Ammon's horn (tissue), 1 donor: ENCODE measurements at places on chromosomes 6 and 20.
A peak's percentile ranks its signal among the peaks of the same experiment; 100 is the strongest.

GRCh38 chr20:61037498-61037897, 214.6 kb upstream of the CDH4 start:
- no peak for DNase-seq

DNA sequence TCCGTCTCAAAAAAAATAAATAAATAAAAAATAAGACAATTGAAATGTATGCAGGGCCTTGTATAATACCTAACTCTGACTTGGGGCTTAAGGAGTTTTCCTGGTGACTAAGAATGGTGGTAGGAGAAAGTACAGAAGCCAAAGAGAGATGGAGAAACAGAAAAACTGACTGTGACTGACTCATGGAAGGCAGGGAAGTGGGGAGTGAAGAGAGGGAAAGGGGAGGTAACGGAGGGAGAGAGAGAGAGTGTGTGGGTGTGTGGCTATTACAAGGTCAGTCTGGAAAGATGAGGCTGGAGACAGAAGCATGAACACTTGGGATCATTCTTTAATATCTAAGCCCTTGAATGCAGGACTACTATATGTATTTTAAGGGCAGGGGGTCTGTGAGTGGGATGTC, 38.5 kb downstream of the SNRNP48 start:
- DNase-seq = no peak

- no peak for DNase-seq
These were observed 49.9 kb downstream of the IPCEF1 start for GRCh38 chr6:154306696-154307095.

DNA sequence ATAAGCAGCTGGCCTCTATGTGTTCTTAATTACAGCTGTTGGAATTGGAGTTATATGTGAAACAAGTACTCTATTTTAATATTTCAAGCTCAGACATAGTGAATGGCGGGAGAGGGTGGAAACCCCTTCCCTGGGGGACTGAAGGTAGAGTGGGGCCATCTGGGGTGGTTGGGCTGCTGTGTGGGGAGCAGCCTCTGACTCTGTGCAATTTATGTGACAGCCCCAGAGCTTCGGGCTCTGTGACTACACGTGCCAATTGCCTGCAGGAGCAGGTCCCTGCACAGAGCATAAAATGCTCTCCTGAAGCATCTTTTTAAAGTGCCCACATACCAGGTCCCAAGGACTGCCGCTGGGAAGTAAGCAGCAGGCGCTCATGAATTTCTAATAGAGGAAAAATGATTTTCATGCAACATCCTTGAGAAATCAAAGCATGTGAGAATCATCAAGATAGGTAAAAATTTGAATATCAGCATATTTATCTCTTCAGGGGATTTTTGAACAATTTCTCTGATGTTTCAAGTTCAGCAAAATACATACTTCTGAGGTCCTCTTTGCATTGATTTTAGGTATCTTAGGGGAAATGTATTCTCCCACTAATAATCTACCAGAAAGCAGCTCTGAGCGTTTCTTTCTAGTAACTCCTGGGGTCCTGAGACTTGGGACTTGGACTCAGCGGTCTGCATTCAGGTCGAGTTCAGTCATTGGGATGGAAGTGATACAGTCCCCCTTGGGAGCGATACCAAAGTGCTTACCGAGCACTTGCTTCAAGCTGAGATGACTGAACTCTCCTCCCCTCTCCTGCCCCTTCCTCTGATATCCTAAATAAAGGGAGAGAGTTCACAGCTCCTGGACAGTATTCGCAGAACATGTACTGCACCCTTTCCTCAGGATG, 40.0 kb downstream of the ALDH8A1 start:
- no peak for DNase-seq

- peak; percentile 74 for DNase-seq
These were observed 32.6 kb upstream of the PHACTR3 start for GRCh38 chr20:59571551-59572314.

DNA sequence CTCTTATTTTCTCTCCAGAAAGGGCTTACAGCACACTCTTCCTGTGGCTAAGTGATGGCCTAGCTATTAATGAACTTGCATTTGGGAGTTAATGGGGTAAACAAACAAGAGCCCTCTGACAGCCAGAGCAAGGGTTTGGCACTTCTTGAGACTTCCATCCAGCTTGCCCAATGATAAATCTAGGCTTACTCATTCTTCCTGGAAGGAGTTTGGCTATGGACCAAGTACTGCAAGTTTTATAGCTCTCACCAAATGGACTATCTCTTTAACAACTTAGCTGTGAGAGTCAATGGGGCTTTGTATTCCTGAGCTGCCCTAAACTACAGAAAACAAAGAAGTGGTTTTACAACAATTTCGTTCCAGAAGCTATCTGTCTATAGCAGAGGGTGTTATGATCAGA, 16.7 kb upstream of the PI3 start:
- peak; percentile 27 for DNase-seq

GRCh38 chr6:119608994-119609393, 259.4 kb upstream of the MAN1A1 start:
- DNase-seq = no peak

GRCh38 chr6:107641071-107641470, 151.2 kb downstream of the SOBP start:
- no peak for DNase-seq

DNA sequence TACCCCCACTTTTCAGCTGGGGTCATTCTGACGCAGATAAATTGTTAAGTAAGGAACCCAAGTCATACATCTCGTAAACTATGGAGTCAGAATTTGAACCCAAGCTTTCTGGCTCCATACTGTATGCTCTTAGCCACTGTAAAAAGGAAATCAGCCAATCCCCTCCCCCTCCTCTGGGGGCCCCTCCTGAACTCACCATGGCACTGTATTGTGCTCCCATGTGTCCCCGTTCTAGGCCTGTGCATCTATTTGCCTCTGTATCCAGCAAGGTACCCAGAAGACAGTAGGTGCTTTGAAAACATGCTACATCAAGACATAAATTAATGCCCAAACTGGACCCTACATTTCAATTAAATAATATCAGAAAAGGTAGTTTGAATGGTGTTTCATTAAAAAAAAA, 98.5 kb downstream of the PREP start:
- no peak for DNase-seq
